Heart right ventricle (tissue), 16 donors: ENCODE measurements at places on chromosomes 16 and 17. TPM values are rescaled to one million over a fixed set of nuclear protein-coding genes. Genes with fewer than 3 reads are reported as not detected.

- DNase-seq, result no peak
These were observed 15.9 kb upstream of the SMG1 start for GRCh38 chr16:18942061-18942460.

- peak; percentile 5 for DNase-seq
These were observed 92.4 kb upstream of the HS3ST2 start for GRCh38 chr16:22721511-22722100.

DNA sequence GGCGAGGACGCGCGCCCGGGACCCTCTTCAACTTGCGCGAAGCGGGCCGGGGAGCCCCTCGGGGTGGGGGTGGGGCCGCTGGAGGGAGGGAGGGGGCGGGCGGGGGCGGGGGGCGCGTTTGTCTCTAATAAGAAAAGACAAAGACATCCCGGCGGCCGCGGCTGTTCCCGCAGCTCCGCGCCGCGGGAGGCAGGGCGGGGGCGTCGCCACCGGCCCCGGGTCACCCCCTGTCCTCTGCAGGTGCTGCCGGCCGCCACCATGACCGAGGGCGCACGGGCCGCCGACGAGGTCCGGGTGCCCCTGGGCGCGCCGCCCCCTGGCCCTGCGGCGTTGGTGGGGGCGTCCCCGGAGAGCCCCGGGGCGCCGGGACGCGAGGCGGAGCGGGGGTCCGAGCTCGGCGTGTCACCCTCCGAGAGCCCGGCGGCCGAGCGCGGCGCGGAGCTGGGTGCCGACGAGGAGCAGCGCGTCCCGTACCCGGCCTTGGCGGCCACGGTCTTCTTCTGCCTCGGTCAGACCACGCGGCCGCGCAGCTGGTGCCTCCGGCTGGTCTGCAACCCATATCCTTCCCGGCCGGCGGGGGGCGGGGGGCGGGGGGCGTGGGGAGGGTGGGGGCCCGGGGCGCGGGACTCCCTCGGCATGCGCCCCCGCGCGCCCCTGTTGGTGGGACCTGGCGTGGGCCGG lies 714 bp downstream of the CACNA1H start:
- no peak for DNase-seq

- DNase-seq, result no peak
These were observed 385.2 kb downstream of the NPIPA8 start for GRCh38 chr16:17951378-17951777.

DNA sequence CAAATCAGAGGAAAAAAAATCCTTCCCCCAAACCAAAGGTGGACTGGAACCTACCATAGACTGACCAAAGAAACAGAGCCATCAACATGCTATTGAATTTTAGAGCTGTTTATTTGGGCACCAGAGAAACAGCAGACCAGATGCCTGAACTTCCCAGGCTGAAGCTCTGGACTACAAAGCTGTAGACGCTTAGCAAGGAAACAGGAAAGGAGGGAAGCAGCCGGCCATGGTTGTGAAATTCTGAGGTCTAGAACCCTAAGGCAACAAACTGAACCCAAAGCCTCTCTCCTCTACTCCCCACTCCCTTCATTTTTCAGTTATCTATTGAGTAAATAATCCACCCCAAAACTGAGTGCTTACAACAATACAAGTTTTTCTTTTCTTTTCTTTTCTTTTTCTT lies 45.4 kb upstream of the MEIOC start:
- DNase-seq, result no peak

DNA sequence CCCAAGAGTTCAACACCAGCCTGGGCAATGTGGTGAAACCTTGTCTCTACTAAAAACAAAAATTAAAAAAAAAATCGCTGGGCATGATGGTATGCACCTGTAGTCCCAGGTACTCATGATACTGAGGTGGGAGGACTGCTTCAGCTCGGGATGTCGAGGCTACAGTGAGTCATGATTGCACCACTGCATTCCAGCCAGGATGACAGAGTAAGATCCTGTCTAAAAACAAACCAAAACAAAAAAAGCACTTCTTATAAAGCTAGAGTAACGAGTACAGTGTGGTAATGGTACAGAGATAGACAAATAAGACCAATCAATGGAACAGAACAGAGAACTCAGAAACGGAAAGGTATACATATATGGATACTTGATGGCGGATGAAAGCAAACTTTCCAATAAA lies 4.4 kb downstream of the NSMCE1 start:
- no peak for DNase-seq

DNA sequence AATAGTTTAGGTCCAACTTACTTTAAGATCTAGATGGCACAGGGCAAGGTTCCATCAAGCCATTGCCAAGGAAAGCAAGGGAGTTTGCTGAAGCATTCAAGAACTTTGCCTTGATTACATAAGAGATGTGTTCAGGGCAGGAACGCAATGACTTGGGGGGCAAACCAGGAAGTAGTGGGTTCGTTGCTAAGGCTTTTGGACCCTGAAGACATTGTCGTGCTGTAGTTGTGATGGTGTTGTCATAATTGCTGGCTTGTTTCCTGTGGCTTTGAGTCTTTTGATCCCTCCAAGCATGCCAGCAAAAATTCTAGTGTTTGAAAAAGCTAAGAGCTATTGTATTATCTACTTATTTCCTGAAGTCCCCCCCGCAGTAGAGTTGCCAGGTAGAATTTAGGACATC lies 70.7 kb upstream of the HNF1B start:
- no peak for DNase-seq

GRCh38 chr16:53775821-53776431 lies 72.0 kb downstream of the FTO start:
- peak; percentile 16 for DNase-seq

- DNase-seq, result peak; percentile 73
These were observed 565 bp downstream of the MAP3K3 start for GRCh38 chr17:63622574-63623390.

GRCh38 chr17:78252111-78252634 lies 20.7 kb downstream of the TMEM235 start:
- no peak for DNase-seq

DNA sequence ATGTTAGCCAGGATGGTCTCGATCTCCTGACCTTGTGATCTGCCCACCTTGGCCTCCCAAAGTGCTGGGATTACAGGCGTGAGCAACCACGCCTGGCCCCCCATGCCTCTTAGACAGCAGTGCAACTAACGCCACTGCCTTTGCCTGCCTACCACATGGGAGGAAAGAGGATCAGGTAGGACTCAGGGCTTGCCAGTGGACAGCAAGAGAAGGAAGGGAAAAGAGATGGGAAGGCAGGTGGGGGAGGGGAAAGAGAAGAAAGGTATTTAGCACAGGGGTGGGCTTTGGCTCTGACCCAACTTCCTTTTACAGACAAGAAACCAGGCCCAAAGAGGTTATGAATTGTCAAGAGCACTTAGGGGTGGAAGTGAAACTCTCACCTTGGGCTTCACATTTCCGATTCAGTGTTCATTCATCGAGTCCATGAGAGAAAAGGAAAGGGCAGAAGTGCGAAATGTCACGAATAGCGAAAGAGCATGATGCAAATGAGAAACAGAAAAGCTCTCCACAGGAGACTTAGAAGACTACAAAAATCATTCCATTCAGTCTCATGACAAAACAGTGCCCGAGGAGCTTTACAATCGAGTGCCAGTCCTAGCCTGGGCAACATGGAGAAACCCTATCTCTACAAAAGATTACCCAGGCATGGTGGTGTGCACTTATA lies 36.4 kb downstream of the CDK5R1 start:
- no peak for DNase-seq

GRCh38 chr16:78591682-78592103 lies 492.2 kb downstream of the WWOX start:
- no peak for DNase-seq

DNA sequence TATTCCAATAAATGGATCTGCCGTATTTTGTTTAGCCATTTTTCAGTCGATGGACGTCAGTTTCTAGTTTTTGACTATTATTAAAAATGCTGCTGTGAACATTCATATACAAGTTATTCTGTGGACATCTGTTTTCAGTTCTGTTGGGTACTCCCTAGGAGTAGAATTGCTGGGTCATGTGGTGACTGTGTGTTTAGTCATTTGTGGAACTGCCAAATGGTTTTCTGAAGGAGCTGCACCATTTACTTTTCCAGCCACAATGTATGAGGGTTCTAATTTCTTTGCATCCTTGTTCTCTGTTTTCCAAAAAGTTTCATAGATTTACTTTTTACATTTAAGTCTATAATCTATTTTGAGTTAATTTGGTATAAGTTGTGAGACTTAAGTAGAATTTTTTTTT lies 29.5 kb downstream of the CYLD start:
- no peak for DNase-seq

GRCh38 chr17:54899721-54900456 lies 763 bp upstream of the TOM1L1 start:
- no peak for DNase-seq

DNA sequence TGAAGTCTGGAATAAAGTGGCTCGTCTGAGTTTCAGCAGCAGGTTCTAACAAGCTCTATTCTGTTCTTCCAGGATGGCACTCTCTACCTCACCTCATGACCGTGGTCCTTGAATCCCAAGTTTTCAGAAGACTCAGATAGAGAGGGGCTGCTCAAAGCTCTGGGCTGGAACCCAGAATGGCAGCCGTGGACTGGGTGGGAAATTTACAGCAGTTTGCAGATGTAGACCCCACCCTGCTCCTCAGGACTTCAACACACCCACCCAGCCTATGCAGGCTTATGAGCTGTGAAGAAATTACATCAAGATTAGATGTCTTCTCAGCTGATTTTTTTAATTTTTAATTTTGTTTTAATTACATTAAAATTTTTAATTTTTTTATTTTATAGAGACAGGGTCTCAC lies 59.4 kb downstream of the METRNL start:
- no peak for DNase-seq

- DNase-seq, result no peak
These were observed 181.2 kb upstream of the TBX2 start for GRCh38 chr17:61218438-61218837.

- no peak for DNase-seq
These were observed 35.5 kb upstream of the PHB1 start for GRCh38 chr17:49450181-49450580.

NPIPA3 gene
- 2.3 TPM for total RNA-seq

CLEC19A gene
- not detected for total RNA-seq

MAPT gene
- 35.8 TPM for total RNA-seq

PDP2 gene
- total RNA-seq, result 2.9 TPM

GAST gene
- not detected for total RNA-seq
